ENCODE measurements at places on chromosomes 5 and 9.

DNA sequence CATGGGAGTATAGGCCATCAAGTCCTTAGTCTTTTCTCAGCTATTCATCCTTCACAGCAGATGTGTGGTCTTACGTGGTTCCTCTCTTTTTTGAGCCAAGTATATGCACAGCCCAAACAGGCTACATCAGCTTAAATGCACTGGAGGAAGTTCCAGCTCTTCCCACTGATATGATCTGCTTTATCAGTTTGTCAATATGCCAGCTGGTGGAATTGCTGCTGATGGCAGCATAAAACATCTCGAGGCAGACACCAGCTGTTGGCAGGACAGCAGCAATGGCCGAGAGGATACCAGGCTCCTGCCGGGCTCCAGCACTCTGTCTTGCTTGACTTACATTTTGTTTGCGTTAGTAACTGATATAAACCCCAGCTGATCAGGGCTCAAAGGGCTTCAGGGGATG lies 143.4 kb downstream of the TENT4A start:
- no peak for DNase-seq

DNA sequence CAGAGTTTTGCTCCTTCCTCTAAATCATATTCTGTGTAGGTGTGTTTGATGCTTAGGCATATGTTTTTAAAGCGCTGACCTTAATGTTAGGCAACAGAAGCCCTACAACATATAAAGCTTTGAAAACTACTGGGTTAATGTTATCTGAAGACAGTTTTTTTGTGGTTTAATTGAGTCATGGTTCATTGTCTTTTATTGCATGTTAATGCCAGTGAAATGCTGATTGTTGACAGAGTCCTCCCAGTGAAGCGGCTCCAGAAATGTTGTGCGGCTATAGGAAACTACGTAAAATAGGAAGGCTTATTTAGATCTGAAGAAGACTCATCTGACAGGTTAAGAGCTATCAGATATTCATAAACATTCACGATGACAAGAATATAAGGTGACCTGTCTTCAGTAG lies 424.6 kb downstream of the CCDC171 start:
- no peak for DNase-seq

DNA sequence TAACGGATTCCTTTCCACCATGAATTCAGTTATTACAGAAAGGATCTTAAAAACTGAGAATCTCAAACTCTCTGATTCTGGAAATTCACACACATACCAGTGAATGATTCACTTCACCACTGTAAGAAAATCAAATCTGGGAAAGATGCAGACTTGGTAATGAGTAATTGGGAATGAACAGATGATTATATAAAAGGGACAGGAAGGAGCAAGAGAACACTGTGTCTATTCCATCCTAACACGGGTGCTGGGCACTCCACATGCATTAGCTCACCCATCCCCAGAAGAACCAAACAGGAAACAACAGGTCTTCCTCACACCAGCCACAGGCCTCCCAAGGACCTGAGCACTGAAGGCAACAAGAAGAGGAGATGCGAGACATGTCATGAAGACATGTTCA lies 74.8 kb upstream of the ZNF622 start:
- peak; percentile 81 for DNase-seq

DNA sequence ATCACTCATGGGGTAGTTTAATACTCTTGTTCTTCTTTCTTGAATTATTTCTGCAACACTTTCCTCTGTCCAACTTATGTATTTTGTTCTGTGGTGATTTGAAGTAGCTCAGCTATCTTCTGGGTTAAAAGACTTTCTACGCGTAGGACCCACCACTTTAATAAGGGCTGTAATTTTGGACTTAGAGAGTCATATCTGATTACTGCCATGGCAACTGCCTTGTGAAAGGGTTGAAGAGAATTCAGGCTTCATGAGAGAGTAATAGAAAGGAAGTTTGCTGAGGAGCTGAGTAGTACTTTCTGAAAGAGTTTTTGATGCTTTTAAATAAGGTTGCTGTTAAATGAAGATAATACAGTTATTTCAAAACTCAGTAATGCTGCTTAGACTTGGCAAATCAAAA lies 89.5 kb downstream of the TLE4 start:
- DNase-seq: no peak

DNA sequence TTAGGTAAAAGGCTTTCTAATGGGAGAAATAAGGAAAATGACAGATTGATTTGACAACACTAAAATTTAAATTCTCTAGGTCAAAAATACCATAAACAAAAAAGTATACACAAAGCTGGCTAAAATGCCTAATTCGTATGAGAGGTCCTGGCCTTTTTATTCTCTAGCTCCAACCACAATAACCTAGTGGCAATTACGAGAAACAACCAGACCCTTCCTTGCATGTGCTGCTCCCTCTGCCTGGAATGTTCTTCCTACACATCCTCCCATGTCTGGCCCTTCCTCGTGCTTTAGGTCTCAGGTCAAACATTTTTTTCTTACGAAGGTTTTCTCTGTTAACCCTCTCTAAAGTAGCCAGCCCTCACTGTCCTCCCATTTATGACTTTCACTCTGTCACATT lies 176.4 kb upstream of the PLPPR1 start:
- no peak for DNase-seq

DNA sequence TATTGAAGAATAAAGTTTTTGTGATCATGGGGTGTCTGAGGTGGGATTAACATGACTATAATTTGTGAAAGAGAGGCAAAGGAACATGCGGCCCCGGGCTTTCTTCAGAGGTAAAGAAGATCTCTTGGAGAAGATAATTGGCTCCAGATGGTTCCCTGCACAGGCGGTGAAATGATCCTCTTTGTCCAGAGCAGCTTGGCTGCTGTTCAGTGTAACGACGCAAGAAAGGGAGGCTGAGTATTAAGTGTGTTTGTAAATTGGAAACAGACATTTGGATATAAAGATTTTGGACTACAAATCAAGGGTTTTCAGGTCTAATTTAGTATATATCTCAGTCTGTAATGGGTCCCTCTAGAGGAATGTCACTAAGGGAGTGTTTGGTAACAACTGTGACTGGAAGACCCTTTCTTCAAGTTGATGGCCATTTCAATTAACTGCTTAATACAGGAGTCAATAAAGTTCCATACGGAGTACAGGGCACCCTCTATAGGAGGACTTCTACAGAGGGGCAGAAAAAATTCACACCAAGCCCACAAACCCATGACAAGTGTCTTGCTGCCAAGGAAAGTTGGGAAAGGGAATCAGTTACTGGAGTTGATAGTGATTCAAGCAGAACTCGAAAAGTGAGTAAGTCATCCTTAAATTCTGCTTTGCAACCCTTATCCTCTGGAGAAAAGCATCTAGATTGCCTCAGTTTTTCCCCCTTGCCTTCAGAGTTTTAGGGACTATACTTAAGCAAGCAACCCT lies 4.1 kb downstream of the EQTN start:
- peak; percentile 64 for DNase-seq

DNA sequence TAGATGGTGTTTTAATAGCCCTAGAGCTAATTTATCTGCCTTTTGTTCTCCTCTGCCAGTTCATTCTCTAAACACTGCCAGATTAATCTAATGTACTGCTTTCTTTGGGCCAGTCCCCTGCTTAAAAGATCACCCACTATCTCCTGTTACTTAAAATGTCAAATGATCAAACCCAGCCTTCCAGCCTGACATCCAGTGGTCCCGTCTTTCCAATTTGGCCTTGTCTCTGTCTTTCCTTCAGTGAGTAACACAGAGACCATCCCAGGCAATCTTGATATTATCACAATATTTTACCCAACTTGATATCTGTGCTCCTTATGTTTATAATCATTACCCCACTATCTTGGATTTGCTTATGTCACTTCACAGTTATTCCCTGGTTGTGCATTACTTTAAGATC lies 12.0 kb downstream of the PRR16 start:
- no peak for DNase-seq

GRCh38 chr5:143215690-143216089 lies 187.8 kb downstream of the NR3C1 start:
- DNase-seq: no peak

GRCh38 chr5:18732556-18733479 lies 1098.6 kb downstream of the TAF11L14 start:
- no peak for DNase-seq

DNA sequence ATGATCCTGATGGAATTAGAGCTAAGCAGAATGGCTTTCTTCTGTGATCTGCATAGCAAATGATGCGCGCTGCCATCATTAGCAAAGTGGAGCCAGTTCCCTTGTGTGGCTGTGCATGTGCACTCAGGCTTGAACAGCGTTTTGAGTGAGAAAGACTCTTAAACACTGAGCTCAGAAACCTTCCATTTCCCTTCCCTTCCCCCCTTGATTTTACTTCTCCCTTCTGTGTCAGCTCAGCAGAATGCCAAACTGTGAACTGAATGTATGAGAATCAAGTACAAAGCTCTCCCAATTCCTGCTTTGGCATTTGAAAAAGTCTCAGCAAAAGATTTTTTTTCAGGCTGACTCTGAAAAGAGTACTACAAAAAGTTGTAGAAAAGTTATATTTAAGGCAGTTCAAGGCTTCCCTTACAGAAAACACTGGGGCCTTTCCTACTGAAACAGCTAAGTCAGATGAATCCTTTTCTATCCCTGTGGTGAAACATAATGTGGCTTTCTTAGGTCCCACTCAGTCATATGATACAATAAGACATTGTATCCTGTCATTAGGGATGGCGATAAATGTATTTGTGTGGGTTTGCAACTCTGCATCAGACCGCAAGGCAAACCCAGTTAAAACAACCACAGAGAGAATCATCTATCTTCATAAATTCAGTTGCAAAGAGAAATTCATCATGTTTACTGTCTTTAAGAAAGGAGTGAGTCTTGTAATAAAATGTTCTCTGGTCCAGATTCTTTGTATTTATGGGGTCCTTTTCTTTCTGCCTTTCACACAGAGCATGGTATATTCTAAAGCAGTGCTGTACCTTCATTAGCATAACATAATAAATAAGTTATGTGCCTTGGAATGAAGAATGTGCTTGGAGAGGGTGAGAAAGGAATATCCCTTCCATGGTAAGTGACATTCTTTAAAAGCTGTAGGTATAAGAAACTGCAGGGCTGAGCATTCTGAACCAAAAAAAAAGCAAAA lies 222.6 kb downstream of the CAAP1 start:
- no peak for DNase-seq

GRCh38 chr9:129185991-129186390 lies 7.9 kb upstream of the IER5L start:
- DNase-seq: no peak

- DNase-seq: peak; percentile 79
These were observed 71.2 kb upstream of the PARP8 start for GRCh38 chr5:50595199-50595598.

DNA sequence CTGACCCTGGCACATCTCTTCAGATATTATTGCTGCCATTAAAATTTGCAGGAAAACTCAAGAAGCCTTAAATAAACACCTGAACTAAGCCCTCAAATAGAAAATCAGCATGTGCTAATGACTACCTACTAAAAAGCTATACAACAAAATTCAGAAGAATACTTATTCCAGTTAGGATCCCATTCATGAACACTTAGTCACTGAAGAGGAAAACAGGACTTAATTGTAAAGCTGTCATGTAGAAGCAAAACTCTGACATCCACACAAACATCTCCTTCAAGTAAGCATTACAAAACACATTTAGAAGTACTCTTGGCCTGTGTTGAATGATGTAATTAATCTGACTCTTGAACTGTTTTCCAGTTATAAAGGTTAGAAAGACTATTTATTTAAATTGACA lies 19.9 kb downstream of the ELL2 start:
- DNase-seq: no peak

DNA sequence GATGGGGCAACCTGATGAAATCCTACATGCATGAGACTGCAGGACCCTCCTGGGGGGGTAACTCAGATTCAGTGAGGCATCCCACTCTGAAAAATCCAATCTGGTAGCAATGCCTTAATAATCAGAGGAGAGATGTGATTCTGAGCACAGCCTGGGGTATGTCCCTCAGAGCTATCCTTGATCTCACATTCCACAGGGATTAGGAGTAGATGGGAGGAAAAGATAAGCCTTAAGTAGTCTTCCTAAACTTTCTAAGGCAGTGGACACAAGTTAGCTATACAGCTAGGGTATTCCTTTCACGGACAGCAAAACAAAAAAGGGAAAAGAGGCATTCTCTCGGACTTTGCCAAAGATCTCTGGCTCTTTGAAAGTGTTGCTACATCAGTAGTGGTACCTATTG lies 3.9 kb upstream of the SPATA9 start:
- DNase-seq: peak; percentile 27

- no peak for DNase-seq
These were observed 13.5 kb upstream of the AGXT2 start for GRCh38 chr5:35061211-35061770.

DNA sequence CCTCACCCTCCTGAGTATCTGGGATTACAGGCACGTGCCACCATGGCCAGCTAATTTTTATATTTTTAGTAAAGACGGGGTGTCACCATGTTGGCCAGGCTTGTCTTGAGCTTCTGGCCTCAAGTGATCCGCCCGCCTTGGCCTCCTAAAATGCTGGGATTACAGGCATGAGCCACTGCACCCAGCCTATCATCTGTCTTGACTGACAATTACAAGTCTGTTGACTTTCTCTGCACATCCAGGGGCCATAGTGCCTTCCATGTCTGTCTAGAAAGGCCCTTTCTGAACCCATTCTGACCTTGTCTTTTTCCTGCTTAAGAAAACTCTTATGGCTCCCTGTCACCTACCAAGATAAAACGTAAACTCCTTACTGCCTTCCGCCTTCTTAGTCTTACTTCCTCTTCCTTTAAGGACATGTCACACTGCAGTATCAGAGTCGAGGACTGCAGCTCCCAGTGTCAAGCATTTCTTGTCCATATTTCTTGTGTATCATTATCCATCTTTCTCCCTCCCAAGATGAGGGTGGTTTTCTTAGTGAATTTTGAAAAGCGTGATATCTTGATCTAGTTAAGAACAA lies 49.9 kb upstream of the SHB start:
- no peak for DNase-seq

DNA sequence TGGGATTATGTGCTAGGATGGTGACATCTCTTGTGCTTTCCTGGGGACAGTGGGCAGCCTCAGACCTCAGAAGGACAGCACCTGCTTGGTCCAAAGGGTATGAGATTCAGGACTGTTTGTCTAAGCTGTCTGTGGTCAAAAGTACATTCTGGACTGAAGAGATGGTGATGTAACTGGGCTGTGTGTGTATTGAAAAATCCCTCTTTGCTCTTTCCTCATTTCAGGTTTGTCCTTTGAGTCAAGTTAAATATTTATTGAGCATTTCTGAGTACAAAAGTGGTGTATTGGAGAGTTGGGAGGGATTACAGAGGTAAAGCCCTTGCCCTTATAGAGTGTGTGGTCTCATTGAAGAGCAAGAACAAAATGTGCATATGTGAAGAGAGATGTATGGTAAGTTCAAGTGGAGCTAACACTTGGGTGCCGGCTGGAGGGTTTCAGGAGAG lies 46.7 kb downstream of the RCL1 start:
- no peak for DNase-seq

All from fibroblast of skin of scalp (primary cell).